NCI-H2081 treated with DMSO at 0.1 percent for 48 hours (cell line): ENCODE measurements at places on chromosomes 1 and 21.

DNA sequence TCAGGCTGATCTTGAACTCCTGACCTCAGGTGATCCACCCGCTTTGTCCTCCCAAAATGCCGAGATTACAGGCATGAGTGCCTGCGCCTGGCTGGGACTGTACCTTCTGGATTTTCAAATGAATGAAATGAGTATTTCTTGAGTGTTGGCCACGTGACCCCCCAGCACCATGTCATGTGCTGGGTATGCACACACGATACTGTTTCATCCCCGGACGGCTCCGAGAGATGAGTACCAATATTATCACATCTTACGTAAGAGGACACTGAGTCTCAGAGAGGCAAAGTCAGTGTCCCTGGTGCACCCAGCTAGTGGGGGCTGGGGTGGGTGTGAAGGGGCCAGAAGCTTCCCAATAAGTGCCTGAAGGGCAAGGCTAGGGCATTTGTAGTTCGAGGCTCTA is 780 bp upstream of the CROCC start:
- DNase-seq = no peak

- DNase-seq = no peak
These were observed 26.3 kb downstream of the RAB7B start for GRCh38 chr1:205976708-205977401.

- DNase-seq = no peak
These were observed 21.1 kb upstream of the ADGRB2 start for GRCh38 chr1:31785020-31785946.

DNA sequence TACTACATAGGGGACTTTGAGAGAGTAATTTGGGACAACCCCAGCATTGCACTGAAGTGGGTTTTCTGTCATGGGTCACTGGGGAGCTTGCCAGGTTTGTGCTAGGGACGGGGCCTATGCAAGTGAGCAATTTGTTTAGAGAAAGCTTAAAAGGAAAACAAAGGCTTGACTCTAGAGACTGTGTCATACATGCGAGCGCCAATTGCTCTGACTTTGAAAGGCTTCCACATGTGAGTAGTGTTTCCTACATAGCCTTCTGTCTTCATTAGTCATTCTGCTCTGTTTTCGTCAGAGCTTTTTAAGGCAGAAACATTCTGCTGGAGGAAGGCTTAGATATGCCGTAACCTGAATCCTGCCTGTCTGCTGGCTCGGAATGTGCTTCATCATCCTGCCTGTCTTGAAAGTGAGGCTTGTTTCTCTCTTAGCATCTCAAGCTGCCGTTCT is 28.4 kb downstream of the TRIM45 start:
- DNase-seq = no peak

GRCh38 chr1:54234284-54234683 is 34.3 kb downstream of the MRPL37 start:
- no peak for DNase-seq

DNA sequence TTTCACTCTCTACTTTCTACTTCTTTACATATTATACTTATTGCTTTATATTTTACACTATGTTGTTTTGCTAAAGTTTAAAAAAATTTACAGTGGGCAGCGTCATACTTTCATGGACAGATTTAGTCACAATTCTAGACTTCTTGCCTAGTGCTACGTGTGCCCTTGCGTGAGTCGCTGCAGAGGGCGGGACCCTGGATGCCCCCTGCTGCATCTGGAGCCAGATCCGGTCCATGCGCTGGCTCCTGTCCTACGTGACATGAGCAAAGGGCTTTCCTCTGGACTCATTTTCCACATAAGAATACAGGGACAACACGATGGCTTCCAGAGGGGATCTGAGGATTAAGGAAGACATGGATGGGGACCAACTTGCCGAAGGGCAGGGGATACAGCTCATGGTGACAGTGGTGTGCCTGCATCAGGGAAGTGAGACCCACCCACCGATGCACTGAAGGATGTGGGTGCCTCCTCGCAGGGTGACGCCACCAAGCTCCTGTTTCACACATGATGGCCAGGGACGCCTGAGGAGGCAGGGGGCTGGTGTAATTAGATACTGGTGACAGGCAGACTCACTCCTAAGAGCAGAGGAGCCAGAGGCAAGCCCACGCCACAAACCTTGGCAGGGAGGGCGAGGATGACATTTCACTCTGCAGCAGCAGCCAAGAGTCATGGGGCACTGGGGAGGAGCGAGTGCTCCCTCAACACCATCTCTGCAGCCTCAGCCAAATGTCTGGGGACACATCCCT is 86.6 kb downstream of the DMRTB1 start:
- no peak for DNase-seq

DNA sequence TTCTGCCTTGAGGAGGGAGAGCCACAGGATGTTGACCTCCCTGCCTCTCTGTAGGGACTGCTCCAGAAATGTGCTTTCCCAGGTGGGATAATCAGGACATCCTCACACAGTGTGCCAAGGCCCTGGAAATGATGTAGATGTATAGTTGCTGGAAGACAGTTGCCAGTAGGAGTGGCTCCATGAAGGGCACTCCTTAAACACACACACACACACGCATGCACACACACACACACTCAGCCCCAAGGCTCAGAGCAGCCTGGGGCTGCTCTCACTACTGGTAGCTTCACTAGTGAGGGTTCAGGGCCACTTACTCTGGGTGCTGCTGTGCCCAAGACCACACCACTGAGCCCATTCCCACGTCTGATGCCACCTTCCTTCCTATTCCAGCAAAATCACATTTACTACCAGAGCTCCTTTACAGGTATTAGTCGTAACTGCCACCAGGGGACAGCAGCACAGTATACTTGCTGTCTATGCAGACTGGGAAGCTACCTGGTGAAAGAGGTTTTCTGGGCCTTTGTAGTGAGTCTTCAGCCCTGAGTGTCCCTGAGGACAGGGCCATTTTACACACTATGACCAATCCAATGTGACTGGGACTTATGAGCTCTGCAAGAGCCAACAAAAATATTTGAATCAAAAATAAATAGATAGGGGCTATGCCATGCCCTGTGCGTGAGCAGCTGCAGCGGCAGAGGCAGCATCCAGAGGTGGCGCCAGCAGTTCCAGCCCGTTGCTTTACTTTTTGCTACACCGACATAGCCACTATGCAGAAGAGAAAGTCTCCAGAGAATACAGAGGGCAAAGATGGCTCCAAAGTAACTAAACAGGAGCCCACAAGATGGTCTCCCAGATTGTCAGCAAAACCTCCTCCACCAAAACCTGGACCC is 15.0 kb downstream of the CRNN start:
- no peak for DNase-seq

GRCh38 chr1:4494558-4494957 is 159.9 kb upstream of the AJAP1 start:
- no peak for DNase-seq

GRCh38 chr1:81505831-81506230 is 294.9 kb upstream of the ADGRL2 start:
- no peak for DNase-seq

GRCh38 chr1:203480525-203481084 is 5.0 kb downstream of the PRELP start:
- no peak for DNase-seq

DNA sequence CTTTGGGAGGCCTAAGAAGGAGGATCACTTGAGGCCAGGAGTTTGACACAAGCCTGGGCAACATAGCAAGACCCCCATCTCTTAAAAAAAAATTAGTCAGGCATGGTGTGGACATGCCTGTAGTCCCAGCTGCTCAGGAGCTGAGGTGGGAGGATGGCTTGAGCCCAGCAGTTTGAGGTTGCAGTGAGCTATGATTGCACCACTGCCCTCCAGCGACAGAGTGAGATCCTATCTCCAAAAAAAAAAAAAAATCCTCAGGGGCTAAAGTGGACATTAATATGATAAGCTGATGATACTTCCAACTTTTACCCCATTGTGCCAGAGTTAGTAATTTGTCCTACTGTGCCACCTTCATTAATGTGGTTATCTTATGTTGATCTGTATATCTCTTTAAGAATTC is 327.8 kb upstream of the FMN2 start:
- no peak for DNase-seq

- DNase-seq = no peak
These were observed 120.7 kb downstream of the ITSN1 start for GRCh38 chr21:33762803-33763581.

- no peak for DNase-seq
These were observed 75.9 kb downstream of the VWA5B1 start for GRCh38 chr1:20366463-20367115.

DNA sequence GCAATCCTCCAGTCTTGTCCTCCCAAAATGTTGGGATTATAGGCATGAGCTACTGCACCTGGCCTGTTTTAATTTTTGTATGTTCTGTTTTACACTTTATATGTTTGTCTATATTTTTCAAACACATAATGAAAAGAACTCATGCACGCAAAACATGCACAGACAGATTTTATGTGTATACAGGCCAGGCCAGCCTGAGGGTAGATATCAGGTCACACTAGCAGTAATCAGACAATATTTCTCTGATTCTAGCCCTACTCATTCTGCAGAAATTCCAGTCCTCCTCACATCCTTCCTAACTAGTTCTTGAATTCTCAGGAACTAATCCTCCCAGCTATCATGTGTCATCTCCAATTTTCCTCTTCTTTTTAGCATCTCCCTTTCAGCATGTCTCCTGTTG is 27.8 kb upstream of the PHGDH start:
- DNase-seq = no peak
